Stimulated activated CD4-positive, alpha-beta T cell treated with anti-CD3 and anti-CD28 coated beads, Interleukin-4, amount 100 ng/mL, for 24 hours (primary cell): ENCODE measurements at places on chromosomes 16 and 17.

- DNase-seq, result peak; percentile 45
Measured at GRCh38 chr17:794876-795275, 12.7 kb downstream of the MRM3 start.

- DNase-seq, result no peak
Measured at GRCh38 chr16:86862595-86863280, 284.4 kb downstream of the FOXL1 start.

DNA sequence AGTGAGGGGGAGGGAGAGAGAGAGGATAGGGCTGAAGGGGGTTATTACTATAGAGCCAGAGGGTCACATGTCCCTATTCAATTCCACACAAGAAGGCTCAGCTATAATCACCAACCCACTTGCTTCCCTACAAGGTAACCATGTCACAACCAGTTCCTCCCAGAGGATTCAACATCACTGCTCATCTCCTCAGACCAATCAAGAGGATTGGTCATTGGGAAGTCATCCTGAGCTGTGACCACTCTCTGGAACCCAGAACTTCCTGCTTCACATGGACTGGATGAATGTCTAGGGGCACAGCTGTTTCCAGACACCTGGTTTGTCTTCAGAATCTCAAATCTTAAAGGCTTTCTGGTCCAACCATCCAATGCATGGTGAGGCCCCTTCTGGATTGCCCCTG lies 154.9 kb upstream of the SDK2 start:
- no peak for DNase-seq

- DNase-seq, result no peak
Measured at GRCh38 chr17:67148352-67148751, 96.6 kb downstream of the HELZ start.

GRCh38 chr16:12620150-12620549 lies 183.5 kb downstream of the CPPED1 start:
- no peak for DNase-seq

GRCh38 chr17:49967621-49968404 lies 1.2 kb upstream of the DLX4 start:
- DNase-seq, result no peak

GRCh38 chr16:23676924-23677480 lies 1.7 kb upstream of the PLK1 start:
- DNase-seq, result no peak

DNA sequence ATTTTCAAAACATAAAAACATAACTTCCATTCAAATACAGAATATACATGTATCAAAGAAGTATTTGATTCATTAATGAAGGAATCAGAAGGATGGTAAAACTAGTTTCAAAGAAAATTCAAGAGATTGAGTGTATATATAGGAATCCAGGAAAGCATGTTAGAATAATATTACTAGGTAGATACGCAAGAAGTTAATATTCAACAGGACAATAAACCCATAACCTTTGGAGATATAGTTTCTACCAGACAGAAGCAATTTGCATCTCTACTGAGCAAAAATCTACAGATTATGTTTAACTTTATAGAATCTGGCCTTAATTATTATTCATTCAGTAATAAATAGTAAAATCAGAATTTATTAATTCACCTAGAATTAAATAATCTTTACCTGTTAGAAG lies 166.8 kb downstream of the CNTNAP4 start:
- no peak for DNase-seq

DNA sequence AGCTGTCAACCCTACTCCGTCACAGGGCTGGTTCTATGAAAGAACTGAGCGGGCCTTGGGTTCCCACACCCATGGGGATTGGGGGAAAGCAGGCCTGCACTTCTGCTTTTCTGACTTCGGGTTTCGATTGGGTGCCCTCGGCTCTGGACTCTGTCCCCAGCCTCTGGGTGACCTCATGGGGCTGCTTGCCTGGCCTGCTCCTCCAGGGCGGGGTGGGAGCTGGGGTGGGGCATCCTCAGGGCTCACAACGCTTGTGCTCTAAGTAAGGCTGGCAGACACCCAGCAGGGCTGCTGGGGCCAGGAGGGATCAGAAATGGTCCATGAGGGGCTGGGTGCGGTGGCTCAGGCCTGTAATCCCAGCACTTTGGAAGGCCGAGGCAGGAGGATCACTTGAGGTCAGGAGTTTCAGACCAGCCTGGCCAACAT lies 19.2 kb downstream of the ARHGAP27 start:
- no peak for DNase-seq

DNA sequence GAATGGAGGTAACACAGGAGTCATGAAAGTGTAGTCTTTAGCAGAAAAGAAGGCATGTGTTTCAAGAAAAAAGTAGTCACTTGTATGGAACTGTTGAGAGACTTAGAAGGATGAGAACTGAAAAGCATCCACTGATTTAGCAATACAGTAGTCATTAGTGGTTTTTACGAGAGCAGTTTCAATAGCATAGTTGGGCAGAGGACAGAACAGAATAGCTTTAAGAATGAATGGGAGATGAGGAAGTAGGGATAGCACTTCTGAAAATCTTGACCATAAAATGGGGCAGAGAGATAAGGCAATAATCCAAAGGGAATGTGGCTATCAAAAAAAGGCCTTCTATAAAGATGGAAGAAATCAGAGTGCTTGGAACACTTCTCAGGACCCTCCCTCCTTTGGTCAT lies 64.8 kb upstream of the C17orf78 start:
- no peak for DNase-seq

GRCh38 chr17:2183346-2183745 lies 120.2 kb downstream of the SMG6 start:
- no peak for DNase-seq

- no peak for DNase-seq
Measured at GRCh38 chr16:54055191-54055590, 231.4 kb downstream of the IRX3 start.

DNA sequence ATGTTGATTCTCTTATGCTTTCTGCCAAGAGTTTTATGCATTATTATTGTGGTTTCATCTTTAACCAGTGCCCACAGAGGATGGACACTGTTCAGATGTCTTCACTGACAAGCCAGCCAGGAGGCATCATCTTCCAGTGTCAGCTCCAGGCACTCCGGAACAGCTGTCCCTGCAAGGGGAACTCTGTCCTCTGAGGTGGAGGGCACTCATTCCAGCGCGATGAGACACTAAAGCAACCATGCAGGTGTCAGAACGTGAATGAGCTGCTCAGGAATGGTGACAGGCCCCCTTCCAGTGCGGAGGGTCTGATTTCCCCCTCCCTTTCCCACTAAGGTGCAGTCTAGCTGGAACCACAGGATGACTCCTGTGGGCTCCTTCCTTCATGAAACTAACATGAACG lies 117.5 kb downstream of the NOG start:
- no peak for DNase-seq

- DNase-seq, result no peak
Measured at GRCh38 chr16:79451196-79451816, 149.2 kb downstream of the MAF start.

DNA sequence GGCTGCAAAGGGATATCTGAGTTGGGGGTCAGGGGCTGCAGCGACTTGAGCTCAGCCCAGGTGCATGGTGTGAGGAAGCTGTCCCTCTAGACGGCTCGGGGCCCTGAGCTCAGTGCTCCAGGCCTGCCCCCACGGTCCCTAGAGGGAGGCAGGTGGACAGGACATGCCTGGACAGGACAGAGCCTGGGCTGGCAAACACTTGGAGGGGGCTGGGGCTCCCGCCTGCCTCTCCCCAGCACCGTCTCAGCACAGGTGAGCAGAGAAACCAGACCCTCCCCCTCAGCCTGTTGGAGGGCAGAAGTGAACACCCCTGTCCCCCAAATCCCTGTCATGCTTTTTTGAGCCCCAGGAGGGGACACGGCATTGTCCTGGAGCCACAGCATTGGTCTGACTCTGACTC lies 11.4 kb upstream of the SLC38A10 start:
- DNase-seq, result no peak

GRCh38 chr17:42002792-42003301 lies 14.4 kb downstream of the DNAJC7 start:
- no peak for DNase-seq

GRCh38 chr17:45837187-45837586 lies 7.5 kb upstream of the SPPL2C start:
- DNase-seq, result no peak

DNA sequence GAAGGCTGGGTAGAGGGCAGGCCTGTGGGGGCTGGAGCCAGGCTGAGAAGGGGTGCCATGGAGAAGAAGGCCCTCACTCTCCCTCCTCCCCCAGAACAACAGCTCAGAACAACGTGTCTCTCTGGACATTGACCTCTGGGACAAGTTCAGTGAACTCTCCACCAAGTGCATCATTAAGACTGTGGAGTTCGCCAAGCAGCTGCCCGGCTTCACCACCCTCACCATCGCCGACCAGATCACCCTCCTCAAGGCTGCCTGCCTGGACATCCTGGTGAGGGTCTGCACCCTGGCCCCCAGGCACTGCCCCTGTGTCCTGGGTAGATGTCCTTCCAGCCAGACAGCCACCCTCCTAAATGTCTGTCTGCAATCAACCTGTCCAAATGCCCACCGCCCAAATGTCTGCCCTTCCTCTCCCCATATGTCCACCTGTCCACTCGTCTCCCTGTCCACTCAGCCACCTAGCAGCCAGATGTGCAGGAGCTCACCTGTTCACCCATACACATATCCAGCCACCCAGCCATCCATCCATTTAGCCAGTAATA lies 12.2 kb downstream of the GJD3 start:
- no peak for DNase-seq

DNA sequence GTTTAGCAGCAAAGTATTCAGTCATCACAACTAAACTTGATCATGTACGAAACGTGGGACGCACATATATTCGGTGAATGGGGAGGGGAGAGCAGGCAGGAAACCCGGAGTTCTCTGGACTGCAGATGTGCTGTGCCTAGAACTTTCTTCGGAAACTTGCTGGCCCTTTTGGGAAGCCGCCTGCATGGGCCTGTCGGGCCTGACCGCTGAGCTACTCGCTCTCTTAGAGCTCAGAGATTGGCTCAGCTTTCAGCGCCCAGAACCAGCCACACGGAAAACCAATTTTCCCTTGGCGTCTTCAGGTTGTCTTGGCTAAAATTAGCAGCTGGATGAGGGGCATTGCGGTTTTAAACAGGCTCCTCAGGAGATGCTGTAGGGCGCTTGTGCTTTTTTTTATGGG lies 38.1 kb downstream of the ZDHHC7 start:
- DNase-seq, result no peak

DNA sequence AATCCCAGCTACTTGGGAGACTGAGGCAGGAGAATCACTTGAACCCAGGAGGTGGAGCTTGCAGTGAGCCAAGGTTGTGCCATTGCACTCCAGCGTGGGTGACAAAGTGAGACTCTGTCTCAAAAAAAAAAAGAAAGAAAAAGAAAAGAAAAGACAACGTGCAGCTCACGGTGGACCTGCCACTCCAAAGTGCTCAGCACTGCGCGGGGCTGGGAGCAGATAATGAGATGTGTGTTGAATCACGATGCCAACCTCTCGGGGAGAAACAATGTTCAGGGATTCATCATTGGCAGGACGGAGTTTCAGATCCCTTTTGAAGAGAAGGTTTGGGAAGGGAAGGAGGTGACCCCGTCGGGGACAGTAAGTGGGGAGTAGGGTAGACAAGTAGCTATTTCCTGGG lies 19.2 kb downstream of the WFDC1 start:
- no peak for DNase-seq

DNA sequence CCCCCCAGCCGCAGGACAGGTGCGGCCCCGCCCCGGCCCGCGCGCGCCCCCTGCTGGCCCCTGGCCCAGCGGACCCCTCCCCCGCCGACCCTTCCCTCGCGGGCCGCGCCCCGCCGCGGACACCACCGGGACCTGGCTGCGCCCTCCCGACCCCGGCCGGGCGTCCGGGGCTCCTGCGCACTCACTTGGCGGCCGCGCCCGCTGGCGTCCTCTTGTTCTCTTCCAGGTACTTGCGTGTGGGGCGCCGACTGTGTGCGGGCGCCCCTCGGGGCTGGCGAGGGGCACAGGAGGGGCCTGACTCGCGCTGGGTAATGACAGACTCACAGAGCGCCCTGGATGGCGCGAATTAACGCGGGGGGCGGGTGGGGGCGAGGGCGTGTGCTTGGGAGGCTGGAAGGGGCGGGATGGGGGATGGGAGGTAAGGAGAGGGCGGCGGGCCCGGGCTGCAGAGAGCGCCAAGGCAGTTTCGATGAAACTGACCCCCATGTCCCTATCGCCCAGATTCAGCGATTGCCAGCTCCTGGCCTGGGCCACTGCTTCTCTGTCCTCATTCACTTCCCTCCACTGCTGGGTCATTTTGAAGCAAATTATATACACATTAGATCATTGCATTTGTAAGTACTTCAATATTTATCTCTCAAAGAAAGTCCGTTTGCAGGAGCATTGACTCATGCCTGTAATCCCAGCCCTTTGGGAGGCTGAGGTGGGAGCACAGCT lies 445 bp upstream of the DBNDD1 start:
- DNase-seq, result peak; percentile 38

DNA sequence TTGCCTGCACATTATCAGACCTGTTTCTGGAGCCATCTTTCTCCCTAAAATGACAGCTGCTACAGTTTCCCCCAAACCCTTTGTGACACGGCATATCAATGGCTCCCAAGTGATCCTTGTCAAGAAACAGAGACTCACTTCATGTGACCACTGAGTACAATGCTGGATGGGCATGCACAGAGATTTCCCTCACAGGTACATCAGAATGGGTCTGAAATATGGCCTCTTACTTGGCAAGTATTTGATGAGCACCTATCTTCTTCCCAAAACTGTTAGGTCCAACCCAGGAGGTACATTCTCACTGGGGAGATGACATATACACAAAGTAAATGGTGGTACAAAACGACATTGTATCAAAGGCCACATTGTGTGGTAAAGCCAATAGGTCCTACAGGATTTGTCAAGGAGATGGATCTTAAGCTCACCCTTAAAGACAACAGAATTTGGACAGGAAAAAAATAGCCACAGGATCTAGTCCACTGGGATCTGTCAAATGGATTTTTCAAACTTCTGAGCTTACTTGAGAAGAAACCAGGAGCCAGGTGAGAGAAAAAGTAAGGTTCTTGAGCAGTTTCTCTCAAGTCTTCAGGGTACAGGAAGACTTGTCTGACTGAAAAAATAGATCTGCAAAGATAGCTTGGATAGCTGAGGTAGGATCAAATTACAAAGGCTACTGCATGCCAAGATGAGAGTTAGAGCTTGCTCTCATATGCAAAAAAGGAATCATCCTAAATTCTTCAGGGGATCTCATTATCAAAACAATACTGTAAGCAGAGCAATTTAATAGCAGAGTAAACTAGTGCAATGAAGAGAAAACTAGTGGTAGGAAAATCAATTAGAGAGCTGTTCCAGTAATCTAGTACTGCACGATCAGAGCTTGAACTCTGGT lies 28.8 kb downstream of the RNF43 start:
- DNase-seq, result no peak

GRCh38 chr17:69710926-69711325 lies 296.4 kb downstream of the MAP2K6 start:
- no peak for DNase-seq

DNA sequence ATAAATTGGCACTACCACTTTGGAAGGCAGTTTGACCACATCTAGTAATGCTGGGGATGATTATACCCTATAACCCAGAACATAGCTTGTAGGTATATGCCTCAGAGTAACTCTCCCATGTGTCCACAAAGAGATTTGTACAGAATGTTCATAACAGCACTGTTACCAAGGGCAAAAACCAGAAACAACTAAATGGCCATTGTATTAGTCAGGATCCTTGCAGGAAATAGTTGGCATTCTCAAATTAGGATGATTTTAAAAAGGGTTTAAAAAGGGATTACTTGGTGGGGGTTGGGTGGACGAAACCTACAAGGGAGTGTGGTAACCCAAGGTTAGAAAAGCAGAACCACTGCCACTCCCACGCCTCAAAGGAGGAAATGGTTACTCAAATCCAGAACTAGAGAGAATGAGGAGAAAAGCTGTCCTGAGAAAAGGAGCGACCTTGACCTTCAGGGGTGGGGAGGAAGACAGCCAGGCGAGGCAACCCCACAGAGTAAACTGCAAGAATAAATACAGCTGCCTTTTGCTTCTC lies 2.1 kb downstream of the CPPED1 start:
- peak; percentile 4 for DNase-seq
